Activated T-helper 1 cell treated with anti-CD3 and anti-CD28 coated beads, Interleukin-2, amount 50 U/mL, for 16 hours (primary cell): ENCODE measurements at places on chromosomes 7 and 10.

GRCh38 chr10:7045891-7046599, 364.8 kb downstream of the SFMBT2 start:
- no peak for DNase-seq

DNA sequence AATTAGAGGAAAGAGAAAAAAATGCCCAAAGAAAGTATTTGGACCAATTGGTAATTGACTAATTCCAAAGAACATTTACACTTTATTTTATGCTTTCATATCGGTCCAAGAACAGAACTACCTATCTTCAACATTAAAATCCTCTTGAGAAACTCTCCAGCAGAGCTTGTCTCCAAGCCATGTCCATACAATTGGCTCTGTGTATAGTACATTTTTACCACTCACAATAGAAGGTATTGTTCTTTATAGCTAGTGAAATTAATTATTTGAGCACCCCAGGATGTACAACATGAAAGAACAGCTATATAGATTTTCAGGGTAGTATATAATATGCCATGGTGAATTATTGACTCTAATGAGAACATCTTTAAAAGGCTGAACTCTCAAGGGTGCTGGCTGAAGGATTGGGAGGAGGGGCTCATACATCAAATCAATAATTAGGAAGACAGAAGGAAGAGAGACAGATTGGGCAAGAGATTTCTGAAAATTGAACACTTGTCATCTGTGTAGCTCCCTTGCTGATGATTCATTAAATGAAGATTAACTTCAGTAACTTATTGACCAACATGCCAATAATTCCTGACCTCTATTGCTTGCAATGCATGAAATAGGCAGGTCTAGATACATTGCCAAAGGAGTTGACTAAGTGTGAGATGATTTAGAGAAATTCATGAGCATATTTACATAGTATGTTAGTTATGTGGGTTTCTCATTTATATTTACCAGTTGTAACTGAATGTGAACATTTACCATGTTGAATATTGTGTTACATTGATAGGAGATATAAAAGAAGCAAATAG, 249.7 kb downstream of the MTERF1 start:
- no peak for DNase-seq

DNA sequence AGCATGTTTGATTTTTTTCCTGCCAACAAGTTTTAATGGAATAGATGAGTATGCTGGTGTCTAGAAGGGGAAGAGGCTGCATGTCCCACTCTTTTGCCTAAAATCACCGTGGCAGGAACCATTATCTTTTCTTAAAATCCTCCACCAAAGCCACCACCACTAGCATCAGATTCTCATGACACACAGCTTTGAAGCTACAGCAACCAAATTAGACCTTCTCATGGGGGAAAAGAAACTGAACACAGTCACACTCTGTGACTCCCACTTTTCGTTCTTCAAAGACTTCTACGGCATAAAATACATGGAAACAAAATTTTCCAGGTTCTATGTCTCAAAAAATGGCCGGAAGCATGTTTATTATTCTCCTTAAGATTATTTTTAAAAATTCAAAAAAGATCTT, 81.8 kb downstream of the SGMS1 start:
- no peak for DNase-seq

DNA sequence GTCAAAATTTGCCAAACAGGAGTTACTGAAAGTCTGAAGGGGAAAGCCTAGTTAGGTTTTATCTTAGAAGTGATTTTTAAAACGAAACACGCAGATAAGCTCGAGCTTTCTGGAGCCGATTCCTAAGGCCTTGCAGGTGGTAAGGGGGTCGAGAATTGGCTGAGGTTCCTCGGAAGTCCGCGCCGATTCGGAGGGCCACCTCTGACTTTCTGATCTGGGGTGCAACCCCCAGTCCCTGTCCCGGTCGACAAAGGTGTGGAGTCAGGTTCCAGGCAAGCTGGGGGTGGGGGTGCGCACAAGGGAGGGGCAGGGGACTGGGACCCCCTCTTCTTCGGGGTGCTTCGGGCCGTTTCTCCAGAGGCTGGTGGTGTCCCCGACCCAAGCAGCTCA, 701 bp upstream of the CUL1 start:
- no peak for DNase-seq

GRCh38 chr10:111593578-111593977, 516.7 kb downstream of the ADRA2A start:
- no peak for DNase-seq

- DNase-seq: no peak
Measured at GRCh38 chr7:84674236-84674913, 479.8 kb upstream of the SEMA3A start.

GRCh38 chr7:15963206-15963605, 276.7 kb upstream of the MEOX2 start:
- DNase-seq: no peak

DNA sequence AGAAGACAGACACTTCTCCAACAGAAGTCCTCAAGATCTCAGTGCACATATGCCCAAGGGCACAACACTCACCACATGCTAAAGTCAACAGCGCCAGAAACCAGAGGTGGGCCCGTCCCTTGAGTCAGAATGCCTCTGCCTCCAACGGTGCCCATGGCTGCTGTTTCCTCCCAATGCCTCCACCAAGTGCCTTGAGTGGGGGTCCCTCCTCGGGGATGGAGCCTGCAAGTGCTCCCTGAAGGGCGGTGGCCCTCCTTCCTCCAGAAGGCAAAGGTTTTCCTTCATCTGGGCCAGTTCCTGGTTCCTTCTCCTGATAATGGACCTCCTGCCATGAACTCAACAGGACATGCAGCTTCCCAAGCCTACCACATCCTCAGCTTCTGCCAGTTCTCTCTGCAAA, 58.5 kb downstream of the TNS3 start:
- no peak for DNase-seq

- no peak for DNase-seq
Measured at GRCh38 chr7:36130236-36130945, 22.7 kb upstream of the EEPD1 start.

DNA sequence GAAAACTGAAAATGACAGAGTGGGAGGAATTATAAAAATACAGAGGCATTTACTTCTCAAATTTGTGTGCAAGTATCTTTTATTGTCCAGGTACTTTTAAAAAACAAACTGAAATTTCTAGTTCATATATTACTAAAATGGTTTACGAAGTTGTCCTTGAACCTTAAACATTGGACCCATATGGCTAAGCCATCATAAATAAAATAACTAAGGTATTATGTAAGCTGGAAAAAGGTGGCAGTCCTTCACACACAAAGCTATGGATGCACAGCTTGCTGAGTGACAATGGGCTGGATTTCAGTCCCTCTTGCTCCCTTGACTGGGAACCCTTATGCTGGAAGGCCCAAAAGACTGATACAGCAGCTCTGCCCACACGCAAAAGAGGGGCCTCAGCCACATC, 66.1 kb downstream of the COBL start:
- no peak for DNase-seq

DNA sequence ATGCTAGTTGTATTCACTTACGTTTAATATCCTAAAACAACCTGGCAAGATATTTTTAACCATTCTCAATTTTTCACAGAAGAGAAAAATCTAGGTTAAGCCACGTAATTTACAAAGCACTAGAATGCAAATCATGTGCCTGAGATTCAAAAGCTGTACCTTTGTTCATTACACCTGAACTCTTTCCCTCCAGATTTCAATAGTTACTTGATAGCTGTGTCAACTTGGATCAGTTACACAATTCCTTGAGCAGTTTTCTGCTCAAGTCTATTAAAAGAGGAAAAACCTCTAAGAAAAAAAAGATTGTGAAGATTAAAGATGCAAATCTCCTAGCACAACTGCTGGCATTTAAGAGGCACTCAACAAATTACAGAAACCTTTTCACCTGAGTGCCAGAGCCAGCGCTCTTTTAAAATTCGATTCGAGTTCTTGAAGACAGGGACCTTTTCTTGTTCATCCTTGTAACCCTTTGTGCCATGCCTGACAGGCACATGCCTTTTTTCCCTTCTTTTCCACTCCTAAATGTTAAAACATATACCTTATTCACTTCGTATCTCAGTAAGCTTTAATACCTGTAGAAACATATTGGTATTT, 886 bp downstream of the NSUN6 start:
- DNase-seq: no peak

DNA sequence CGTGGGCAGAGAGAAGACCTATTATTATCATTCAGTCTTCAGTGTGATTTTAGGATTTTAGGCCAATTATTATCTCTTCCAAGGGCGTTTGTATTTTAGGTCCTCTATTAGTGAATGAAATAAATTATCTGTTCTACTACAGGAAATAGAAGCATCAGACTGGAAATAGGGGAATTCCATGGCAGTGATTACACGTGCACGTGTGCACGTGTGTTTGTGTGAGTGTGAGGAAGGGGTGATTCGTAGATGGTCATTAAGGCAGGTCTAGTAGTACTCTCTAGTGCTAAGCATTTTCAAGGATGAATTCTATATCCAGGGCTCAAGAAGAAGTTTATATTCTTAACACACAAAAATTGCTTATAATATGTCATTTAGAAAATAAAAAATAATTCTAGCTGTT, 623.2 kb downstream of the GATA3 start:
- no peak for DNase-seq

- no peak for DNase-seq
Measured at GRCh38 chr7:1938788-1939433, 268.8 kb downstream of the ELFN1 start.

- DNase-seq: no peak
Measured at GRCh38 chr10:79148452-79149344, 79.9 kb downstream of the ZMIZ1 start.

DNA sequence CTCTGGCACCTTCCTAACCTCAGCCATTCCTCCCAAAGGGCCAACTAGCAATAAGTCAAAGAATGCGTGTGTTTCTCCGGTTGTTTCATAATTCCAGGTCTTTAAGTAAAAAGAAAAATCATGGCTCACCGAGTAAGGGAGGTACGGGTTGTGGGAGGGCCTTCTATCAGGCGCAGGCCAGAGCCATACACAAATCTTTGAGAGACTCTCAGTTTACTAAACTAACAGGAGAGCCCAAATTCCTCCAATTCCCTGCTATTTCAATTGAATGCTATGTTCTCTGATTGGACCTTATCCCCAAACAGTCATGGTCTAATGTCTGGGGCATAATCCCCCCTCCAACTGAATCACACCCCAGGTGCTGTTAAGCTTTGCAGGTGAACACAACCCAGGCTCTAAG, 26.2 kb upstream of the SLF2 start:
- no peak for DNase-seq

GRCh38 chr10:4234661-4235060, 449.7 kb upstream of the KLF6 start:
- DNase-seq: peak; percentile 27

- no peak for DNase-seq
Measured at GRCh38 chr10:15789793-15790525, 70.2 kb upstream of the ITGA8 start.

- DNase-seq: no peak
Measured at GRCh38 chr10:98135222-98135899, 904 bp downstream of the R3HCC1L start.

- no peak for DNase-seq
Measured at GRCh38 chr10:109912335-109913281, 10.7 kb downstream of the XPNPEP1 start.

DNA sequence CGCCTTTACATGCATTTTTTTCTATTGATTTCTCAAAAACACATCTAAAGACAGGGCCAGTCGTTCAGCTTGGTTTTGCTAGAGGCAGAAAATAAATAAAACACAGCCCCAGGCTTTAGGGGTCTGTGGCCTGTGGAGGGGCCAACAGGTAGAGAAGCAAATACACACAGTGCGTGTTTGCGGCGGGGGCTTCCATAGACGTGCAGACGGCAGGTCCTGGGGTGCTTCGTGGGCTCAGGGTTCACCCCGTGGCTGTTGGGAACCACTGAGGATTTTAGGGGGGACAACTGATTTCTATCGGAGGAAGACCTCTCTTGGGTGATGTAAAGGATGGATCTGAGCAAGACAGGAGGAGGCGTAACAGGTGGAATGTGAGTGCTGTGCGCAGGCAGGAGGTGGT, 445.7 kb upstream of the FOXK1 start:
- DNase-seq: no peak

- no peak for DNase-seq
Measured at GRCh38 chr7:24913801-24914464, 66.0 kb downstream of the OSBPL3 start.

DNA sequence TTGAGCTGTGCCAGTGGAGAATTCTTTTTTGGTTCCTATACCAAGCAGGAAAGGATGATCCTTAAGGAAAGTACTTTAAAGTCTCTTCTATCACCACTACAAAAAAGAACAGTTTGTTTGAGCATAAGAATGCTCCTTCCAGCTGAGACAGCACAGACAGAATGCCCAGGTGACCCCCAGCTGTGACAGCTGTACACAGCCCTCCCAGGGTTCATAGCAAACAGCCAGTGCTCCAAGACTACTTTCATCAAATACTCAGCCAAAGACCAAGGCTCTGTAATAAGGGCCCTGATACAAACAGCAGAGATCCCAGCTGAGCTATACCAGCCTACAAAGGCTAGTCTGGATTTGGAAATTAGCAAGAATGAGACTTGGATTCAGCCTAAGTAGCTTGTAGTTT, 65.7 kb downstream of the NXPH1 start:
- no peak for DNase-seq

DNA sequence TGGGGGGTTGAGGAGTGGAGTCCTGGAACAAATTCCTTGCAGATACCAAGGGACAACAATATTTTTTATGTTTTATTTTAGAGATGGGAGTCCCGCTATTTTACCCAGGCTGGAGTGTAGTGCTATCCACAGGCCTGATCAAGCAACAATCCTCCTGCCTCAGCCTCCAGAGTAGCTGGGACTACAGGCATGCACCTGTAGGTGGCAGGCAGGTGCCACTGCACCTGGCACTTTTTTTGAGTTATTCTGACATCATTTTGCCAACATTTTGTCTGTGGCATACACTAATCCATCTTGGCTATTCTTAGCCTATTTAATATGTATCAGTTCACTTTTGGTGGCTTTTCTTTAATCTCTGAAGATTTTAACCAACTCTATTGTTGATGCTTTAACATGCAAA, 317.8 kb upstream of the MTPN start:
- no peak for DNase-seq

- no peak for DNase-seq
Measured at GRCh38 chr10:101080933-101081931, 19.4 kb downstream of the KAZALD1 start.

DNA sequence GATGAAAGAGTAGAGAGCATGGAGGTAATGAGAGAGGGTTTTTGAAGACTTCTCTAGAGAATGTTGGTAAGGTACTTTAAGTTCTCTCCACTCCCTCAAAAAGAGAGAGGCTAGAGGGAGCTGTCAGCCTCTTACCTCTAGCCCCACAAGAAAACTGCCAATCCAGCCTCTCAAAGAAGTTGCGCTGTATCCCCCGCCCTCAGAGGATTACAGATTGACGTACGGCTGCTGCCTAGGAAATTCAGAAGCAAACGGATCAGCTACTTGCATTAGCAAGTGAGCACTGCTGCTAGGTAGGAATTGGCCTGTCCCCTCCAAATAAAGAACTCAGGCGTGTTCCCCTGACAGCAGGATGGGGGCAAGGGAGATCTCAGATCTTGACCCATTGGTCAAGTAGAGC, 34.2 kb downstream of the TYW1B start:
- DNase-seq: no peak
